Stimulated activated CD8-positive, alpha-beta memory T cell treated with anti-CD3 and anti-CD28 coated beads, Interleukin-2, amount 100 ng/mL, for 1 hour (primary cell): ENCODE measurements at places on chromosomes 16 and 17.
A peak's percentile ranks its signal among the peaks of the same experiment; 100 is the strongest.

DNA sequence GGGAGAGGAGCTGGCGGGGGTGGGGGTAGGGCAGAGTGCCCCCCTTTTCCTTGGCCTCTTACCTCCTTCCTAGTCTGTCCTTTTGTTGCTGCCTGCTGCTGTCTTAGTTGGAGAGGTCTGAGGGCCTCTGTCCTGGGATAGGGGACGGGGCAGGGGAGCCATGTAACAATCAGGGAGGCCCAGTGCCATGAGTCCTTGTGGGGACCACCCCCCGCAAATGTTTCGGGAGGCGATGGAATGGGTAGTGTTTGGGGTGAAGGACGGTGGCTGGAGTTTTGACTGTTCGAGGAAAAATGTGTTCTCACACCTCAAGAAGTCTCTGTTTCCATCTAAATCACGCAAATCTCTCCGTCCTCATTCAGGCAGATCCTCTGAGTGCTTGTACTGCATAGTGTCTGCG, 99.0 kb downstream of the OR1D5 start:
- no peak for DNase-seq

- DNase-seq = no peak
Observed at GRCh38 chr17:36527621-36528250, 6.9 kb downstream of the MYO19 start.

DNA sequence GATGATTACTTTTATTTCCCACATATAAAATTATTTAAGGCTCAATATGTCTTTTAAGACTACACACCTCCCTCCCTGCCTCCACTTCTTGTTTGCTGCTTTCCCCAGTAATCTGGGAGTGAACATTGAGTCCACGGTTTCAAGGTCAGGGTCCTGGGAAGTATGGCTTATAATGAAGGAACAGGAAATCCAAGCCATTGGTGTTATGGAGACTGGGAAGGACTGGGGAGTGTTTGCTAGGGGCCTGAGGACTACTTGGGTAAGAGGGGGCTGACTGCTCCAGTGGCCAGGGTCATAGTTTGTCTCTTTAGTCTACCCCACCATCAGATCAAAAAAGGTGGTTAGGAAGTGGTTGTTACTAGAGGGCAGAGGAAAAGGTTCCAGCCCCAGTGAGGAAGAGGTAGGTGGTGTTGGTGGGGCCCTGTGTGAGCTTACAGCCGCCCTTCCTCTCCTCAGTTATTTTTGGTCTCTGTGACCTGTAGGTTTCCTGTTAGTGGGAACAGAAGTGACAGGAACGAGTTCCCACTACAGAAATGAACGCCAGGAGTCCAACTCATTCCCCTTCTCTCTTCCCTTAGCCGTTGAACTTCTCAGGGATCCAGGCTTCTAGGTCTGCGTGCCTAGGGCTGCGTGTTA, 742 bp upstream of the SLC16A13 start:
- no peak for DNase-seq

DNA sequence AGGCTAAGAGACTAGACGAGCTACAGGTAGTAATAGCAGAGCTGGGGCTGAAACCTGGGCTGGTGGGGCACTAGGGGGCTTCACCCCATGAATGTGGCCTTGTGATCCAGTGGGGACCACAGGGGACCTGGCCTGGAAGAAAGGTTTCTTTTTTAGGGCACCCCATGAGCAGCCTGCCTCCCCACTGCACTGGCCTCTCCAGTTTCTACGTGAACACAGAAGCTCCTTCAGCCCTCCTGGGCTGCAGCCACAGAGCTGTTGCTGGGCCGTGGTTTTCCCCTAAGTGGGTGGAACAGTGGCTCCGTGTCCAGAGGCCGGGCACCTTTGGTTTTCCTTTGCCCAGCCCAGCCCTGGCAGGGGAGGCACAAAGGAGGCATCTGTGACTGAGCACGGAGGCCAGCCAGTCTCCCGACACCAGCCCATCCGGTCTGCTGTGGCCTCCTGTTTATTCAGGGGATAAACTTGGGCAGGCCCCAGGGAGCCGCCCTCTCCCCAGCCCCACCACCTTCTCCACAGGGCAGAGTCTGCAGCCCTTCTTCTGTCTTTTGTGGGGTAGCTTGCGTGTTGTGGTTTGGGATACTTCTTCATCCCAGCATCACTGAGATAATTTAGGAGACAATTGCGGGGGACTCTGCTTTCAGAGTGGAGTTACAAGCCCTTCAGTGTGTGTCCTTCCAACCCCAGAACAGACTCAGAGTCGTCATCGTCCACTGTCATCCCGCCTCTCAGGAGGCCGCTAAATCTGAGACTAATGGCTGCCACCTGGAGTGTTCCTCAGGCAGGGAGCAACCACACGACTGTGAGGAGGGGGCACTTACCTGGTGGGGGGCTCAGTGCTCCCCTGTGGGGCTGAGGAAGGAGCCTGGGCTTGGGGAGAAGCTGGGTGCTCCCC, 85.3 kb downstream of the RAB11FIP4 start:
- no peak for DNase-seq

DNA sequence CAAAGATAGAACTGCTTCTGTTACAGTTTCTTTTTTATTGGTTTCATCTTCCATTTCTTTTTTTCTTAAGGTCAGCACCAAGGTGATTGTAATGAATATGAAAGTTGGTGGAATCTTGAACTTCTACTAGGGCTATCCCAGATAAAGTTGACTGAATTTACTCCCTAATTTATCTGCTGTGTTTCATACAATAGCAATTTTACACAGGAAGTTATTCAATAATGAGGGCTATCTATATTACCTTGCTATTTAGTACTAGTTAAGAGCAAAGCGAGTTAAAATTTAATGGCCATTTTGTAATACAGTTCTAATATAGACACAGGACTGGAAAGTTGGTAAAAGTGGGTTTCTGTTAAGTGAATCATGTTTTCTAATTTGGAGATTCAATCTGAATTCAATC, 24.1 kb downstream of the USP10 start:
- no peak for DNase-seq

- DNase-seq = no peak
Observed at GRCh38 chr17:64634218-64634617, 27.9 kb downstream of the SMURF2 start.

GRCh38 chr17:61926826-61927207, 965 bp downstream of the INTS2 start:
- no peak for DNase-seq

- DNase-seq = peak; percentile 47
Observed at GRCh38 chr17:40547079-40547784, 18.0 kb downstream of the CCR7 start.

DNA sequence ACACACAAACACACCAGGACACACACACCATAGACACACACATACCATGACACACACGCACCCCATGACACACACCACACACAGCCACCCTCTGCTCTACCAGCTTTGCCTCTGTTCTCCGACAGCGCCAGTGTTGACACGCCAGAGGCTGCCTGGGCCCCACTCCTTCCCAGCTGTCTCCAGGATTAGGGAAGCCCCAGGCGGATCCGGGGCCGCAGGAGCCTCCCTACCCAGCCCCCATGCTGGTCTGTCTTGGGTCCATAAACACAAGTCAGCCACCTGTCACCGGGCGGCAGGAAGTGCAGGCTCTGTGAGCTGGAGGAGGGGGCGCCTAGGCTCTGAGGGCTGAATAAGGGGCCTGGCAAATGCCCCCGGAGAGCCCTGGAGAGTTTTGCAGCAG, 10.5 kb downstream of the TBC1D16 start:
- no peak for DNase-seq

- no peak for DNase-seq
Observed at GRCh38 chr17:1506649-1507267, 9.7 kb downstream of the INPP5K start.

- DNase-seq = no peak
Observed at GRCh38 chr16:47725188-47725695, 264.1 kb downstream of the PHKB start.

- no peak for DNase-seq
Observed at GRCh38 chr17:17493249-17493985, 2.8 kb downstream of the RASD1 start.

DNA sequence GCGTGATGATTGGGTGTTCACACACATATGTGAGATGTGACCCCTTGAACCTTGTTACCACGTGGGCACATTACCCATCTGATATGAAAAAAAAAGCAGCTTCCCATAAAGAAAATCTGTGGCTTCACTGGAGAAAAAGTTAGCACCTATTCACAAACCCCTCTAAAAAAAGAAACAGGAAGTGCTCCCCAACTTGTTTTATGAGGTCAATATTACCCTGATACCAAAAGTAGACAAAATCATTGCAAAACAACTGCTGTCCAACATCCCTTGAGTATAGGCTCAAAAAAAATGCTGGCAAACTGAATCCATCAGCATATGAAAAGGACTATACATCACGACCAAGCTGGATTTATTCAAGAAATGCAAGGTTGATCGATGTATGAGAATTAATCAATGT, 99.7 kb upstream of the RBL2 start:
- no peak for DNase-seq

DNA sequence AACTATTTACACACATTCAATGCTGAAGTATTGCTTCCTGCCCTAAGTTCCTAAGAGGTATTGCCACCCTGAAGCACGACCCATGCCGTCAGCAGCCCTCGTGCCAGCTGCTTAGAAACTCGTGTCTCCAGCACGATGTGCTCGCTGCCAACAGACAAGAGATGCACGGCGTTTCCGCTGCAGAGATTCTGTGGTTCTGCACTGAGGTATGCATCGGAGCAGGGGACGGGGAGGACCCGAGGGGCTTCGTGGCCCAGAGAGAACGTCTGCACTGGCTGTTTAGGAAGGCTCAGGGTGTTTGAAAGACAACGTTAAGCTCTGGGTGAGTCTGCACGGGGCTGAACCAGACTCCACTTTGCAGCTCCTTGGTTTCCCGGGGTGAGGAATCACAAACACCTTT, 82.7 kb upstream of the CREBBP start:
- DNase-seq = no peak

- peak; percentile 12 for DNase-seq
Observed at GRCh38 chr16:74601126-74601871, 5.6 kb downstream of the GLG1 start.

- no peak for DNase-seq
Observed at GRCh38 chr16:65071433-65072311, 50.2 kb downstream of the CDH11 start.

DNA sequence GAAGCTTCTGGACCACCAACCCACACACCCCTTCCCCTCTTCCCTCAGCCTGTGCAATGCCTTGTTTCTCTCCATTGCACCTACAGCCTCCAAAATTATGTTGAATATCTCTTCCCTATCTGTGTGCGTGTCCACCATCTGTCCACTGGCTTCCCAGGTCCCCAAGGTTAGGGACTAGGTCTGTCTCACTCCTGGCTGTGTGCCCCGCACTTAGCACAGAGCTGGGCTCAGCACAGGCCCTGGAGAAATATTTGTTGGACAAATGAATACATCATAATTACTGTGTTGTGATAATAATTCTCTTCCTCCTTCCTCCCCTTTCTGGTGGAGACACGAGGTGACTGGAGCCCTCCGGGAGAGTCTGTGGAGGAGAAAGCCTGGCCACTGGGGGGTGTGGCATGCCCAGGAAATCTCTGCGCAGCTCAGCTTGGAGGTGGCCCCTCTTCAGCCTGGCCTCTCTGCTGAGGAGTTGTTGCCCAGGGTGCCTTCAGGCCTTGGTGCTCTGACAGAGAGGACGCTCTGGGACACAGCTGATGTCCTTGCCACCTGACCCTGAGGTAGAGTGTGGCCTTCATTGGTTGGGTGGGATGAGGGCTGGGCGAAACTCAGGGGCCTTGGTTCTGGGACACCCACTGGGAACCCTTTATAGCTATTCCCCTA, 3.3 kb upstream of the BRD7 start:
- DNase-seq = no peak

DNA sequence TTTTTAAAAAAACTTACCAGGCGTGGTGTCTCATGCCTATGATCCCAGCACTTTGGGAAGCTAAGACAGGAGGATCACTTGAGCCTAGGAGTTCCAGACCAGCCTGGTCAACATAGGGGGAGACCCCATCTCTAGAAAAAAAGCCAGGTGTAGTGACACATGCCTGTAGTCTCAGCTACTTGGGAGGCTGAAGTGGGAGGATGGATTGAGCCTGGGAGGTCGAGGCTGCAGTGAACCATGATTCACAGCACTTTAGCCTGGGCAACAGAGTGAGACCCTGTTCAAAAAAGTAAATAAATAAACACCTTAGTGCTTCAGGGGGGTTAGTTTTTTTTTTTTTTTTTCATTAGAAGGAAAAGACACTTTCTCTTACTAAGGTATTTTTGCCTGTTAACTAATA, 58.9 kb upstream of the LRRC37A3 start:
- DNase-seq = no peak

GRCh38 chr16:2595393-2596205, 57.8 kb downstream of the PDPK1 start:
- no peak for DNase-seq

GRCh38 chr17:80096561-80097021, 4.8 kb upstream of the GAA start:
- no peak for DNase-seq

DNA sequence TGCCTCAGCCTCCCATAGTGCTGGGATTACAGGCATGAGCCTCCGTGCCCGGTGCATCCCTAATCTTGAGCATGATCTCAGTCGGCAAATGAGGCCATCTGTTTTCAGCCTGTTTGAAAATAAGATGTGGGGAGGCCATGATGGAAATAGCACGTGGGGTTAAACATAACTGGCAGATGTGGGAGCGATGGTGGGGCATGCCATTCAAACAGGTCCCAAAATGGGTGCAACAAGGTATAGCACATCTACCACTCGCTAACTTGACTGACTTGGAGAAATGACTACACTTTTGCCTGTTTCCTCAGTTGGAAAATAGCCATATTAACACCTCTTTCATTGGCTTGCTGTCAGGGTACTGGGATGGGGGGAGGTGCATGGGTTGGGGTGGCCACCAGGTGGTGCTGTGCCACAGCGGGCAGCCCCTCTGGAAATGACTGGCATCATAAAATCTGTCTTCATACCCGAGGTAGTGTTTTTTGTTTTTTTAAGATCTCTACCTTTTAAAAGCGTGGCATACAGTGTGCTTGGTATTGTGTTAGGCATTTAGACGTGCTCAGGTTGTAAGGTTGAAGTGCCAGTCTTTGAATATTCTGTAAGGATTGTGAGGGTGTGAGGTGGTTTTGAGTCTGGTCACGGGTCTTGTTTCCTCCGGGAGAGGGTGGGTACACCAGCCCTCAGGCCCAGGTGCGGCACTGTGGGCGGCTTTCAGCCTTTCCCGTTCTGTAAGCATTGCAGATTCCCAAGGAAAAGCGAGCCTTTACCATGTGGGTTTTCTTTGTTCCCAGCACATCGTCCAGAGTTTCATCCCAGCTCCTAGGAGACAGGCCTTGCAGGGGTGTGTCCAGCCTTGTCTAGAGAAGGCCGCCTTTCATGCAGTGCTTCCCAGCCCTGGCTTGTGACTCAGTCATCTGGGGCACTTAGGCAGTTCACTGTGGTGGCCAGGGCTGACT, 2.9 kb upstream of the TTYH2 start:
- DNase-seq = peak; percentile 60

- no peak for DNase-seq
Observed at GRCh38 chr17:62578757-62579487, 48.5 kb upstream of the MRC2 start.

GRCh38 chr16:9177861-9178260, 86.4 kb downstream of the HAPSTR1 start:
- DNase-seq = no peak

- peak; percentile 47 for DNase-seq
Observed at GRCh38 chr16:88456356-88457292, 3.5 kb downstream of the ZFPM1 start.

GRCh38 chr16:86575754-86576557, 2.4 kb upstream of the FOXL1 start:
- DNase-seq = no peak
